Fibroblast of mammary gland (primary cell): ENCODE measurements at places on chromosomes 1 and 21.
A peak's percentile ranks its signal among the peaks of the same experiment; 100 is the strongest.

DNA sequence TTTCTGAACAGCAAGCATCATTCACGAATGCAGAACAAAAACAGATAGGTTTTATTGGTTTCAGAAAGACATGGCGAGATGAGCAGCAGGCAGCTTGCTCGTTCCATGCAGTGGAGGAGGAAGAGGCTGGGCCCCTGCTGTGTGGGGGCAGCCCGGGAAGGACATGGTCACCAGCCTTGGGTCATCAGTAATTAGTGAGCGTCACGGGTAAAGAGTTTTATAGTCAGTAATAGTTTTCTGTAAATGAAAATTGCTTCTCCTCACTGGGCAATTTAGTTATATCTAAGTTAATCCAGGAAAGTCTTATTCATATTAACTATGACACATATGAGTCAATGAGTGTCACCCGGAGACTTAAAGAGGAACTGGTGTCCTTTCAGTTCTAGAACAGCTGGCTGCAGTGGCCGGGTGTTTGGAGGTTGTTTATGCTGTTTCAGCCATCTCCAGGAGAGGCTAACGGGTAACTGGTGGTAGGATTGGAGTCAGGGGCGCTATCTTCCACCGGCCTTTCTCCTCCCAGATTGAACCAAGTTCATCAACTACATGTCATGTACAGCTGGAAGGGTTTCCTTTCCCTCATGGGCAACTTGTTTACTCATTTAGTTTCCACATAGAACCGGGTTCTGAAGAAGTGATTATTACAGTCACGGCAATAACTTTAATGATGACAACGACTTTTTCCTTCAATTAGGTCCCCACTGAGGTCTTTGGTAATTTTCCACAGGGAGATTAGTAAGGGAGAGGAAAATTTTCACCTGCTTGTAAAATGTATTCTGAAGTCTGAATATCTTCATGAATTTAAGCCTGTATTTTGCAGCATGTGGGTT lies 34.6 kb upstream of the SLC45A1 start:
- DNase-seq: no peak

DNA sequence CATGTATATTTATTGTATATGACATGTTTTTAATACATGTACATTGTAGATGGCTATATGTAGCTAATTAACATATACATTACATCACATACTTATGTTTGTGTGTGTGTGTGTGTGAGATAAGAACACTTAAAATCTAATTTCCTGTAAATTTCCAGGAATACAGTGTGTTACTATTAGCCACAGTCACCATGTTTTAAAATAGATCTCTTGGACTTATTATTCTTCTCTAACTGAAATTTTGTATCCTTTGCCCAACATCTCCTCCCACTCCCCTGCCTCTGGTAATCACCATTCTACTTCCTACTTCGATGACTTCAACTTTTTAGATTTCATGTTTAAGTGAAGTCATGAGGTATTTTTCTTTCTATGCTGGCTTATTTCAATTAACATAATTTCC lies 64.8 kb downstream of the FCRL5 start:
- no peak for DNase-seq

GRCh38 chr1:23185381-23185780 lies 16.7 kb upstream of the LUZP1 start:
- DNase-seq: no peak

DNA sequence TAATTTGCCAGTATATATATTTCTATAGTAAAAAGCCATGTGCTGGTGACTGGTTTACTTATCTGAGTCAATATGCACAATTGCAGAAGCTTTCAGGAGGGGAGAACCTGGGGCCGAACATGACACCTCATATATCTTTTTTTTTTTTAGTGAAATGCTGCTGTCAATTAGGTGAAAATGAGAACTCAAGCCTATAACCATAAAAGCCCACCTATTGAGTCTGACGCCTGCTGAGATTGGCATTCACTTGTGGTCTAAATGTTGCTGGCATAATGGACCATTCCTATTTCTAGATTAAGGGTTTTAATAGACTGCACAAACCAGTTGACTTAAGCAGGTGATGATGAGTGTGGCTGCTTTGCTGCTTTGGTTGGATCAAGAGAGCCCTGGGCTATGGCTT lies 10.8 kb downstream of the NTMT2 start:
- no peak for DNase-seq

- peak; percentile 76 for DNase-seq
These were observed 34.9 kb upstream of the SCYL3 start for GRCh38 chr1:169928438-169929209.

GRCh38 chr1:205917466-205918238 lies 25.6 kb downstream of the SLC26A9 start:
- no peak for DNase-seq

GRCh38 chr1:93076268-93076667 lies 2.8 kb upstream of the MTF2 start:
- DNase-seq: no peak

DNA sequence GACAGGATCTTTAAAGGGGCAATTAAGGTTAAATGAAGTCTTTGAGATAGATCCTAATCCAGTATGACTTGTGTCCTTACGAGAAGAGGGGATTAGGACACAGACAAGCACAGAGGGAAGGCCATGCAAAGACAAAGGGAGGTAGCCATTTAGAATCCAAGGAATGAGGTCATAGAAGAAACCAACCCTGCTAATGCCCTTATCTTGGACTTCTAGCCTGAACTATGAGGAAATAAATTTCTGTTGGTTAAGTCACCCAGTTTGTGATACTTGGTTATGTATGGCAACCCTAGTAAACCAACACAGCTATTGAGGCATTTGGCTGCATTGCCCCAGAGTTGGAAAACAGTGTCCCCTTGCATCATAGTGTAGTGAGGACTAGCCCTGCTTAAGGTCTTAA lies 121.3 kb downstream of the MAST2 start:
- peak; percentile 20 for DNase-seq

DNA sequence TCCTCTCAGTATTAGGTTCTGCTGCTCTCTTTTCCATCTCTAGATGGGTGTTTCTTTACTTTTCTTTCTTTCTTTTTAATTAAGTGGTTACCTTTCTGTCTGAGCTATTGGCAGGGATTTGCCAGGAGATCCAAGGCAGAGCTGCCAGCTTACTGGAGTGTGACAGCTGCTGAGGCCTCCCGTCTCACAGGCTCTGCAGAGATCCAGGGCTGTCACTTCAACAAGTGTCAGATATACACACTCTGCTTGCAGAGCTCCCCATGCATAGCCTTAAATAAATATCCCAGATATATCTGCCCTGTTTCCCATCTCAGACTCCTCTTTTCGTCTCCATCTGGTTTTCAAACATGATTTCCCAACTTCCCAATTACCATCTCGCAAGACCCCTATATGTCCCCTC lies 124.3 kb downstream of the NOS1AP start:
- no peak for DNase-seq

DNA sequence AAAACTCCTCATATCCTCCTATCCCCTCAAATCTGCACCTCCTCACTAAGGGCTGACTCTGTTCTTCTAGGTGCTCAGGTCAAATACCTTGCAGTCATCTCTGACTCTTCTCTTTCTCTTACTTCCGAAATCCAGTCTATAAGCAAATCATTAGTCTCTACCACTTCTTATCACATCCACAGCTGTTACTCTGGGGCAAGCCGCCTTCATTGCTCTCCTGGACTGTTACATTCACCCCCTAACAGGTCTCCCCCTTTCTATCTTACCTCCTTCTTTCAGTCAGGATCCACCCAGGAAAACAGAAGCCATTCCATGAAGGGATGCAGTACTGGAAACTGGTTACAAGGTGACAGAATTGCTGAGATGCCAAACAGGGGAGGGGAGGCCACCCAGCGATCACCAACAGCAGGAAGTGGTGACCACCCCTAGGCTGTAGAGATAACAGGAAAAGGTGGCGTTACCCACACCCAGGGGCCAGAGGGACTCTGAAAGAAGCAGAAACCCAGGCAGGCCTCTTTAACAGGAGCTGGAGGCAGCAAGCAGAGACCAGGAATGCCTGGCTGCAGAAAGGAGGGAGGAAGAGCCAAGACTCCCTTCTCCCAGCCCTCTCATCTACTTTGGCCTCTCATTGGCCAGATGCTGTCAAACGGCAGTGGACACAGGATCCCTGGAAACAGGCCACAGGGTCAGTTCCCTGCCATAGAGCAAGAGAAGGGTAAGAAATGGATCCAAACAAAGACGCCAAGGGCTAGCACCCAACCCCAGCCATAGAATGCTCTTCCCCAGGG lies 55.5 kb upstream of the FOXO6 start:
- DNase-seq: no peak

DNA sequence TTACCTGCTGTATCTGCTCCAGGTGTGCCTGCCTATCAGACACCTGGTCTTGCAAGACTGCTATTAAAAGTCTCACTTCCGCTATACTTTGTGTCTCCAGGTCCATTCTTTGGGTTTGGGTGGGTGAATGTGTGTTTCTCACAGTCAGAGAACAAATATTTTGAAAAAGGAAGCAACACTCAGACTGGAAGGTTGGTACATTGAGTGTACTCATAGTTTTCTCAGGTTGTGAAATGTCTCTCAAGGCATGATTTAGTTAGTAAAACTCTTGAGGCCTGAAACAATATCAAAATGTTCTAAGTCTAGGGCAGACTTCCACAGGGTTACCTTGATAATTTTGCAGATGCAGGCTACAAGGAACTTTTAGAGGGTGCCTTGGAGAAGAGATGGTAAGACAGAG lies 429.9 kb upstream of the ZRANB2 start:
- DNase-seq: no peak

- DNase-seq: no peak
These were observed 27.8 kb upstream of the CCSAP start for GRCh38 chr1:229370601-229371021.

DNA sequence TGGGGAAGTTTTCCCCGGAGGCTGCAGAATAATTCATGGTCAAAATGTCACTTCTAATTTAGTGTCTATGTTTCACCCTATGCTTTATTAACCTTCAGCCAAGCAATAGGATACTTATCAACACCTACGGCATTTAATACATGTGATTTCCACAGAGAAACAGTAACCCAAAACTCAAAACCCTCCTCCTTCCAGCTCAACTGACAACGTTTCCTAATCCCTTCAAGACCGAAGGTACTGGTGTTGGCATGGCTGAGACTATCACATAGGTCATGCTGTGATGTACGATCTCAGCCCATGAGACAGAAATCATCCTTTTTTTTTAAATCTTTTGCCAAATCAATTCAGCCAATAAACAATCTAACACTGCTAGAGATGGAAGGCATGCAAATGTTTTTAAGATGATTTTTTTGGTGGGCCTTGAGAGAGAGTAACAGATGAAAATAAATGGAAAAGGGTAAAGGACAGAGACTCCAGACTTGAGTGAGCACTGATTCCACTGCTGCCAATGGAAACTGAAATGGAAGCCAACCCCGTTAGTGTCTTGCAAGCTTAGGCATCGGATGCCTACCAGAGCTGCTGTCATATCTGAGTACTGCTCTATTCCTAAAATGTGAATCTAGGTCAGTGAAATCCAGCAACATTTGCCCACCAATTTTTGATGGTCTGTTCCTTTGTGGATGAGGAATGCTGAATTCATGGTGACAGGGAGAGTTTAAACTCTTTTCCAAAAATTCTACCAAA lies 63.4 kb upstream of the BCL10 start:
- DNase-seq: no peak

DNA sequence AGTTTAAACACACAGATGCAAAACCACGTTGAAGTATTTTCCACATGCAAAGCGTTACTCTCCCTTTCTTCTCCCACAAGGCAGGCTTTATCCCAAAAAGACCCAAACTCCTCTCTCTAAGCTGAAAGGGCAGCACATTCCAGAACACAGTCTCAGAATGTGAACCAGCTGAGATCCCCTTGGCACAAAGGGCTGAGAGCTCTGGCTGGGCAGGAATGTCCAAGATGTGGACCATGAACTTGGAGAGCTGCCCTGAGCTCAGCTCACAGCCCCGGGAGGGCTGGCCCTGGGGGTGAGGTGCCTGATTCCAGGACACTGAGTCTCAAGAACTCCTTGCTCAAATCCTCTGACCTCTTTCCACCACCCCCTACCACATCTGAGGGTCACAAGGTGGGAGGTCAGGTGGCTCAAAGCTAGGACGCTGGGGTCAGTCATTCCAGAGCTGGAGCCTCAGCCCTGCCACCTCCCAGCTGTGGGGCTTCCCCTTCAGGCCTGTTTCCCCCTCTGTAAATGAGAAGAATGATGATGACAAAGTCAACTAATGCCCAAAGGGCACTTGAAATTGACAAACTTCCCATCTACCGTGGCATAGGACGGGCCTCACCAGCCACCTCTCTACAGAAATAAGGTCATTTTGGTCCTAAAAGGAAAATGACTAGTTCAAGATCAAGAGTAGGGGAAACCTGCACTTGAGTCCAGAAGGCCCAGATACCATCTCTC lies 11.5 kb downstream of the ALDH4A1 start:
- no peak for DNase-seq

DNA sequence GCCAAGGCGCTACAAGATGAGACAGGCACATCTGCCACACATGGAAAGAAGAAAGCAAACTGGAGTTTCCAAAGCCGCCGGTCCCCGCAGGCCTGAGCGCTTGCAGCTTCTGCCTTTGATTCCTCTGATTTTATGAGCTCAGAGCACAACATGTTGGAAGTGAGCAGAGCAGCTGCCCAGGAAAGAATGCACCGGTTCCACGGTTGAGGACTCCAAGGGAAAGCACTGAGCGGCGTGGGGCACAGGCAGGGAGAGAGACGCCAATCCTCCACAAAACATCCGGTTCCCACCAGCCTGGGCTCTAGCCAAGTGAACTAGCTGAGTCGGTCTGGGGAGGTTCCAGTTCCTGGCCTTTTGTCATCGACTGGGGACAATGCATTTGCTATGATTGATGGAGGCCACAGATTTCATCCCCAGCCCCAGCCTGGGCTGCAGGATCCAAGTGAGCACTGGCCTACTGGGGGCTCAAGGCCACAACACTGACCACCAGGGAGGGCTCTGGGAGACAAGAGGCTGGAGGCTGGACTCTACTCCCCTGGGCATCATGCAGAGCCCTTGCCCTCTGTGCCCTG lies 253.1 kb upstream of the IRF2BP2 start:
- peak; percentile 72 for DNase-seq

GRCh38 chr1:119827010-119827409 lies 15.8 kb upstream of the REG4 start:
- DNase-seq: peak; percentile 5

GRCh38 chr21:40269239-40269638 lies 402.0 kb downstream of the PCP4 start:
- DNase-seq: no peak

DNA sequence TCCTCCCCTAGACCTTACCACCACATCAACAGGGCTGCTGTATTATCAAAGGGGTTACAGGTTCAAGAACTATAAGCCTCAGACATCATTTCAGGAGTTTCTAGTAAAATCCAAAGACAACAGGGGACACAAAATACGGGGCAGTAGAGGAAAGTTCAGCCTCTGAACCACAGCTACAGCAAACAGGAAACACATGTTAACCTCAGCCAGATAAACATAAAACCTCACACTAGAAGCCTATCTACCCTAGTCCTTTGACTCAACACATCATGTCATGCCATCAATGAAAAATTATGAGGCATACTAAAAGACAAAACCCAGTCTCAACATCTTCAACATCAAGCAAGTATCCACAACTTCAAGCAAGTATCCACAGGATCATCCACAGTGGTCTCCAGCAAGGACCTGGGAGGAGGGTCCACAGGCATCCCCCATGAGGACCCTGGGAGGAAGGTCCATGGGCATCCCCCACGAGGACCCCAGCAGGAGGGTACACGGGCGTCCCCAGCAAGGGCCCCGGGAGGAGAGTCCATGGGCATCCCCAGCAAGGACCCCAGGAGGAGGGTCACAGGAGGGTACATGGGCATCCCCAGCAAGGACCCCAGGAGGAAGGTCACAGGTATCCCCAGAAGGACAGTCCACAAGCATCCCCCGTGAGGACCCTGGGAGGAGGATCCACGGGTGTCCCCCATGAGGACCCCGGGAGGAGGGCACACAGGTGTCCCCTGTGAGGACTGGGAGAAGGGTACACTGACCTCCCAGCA lies 440.0 kb downstream of the MATN1 start:
- DNase-seq: no peak
